ENCODE measurements at places on chromosomes 12 and 14. TPM values are rescaled to one million over a fixed set of nuclear protein-coding genes. Genes with fewer than 3 reads are reported as not detected.

The TOMM20L gene
- 0.27 TPM for total RNA-seq

The LUM gene
- 0.27 TPM for total RNA-seq

The SIRT4 gene
- 1.1 TPM for total RNA-seq

The TSHR gene
- not detected for total RNA-seq

The LYZ gene
- total RNA-seq: 55.5 TPM

The CLMN gene
- total RNA-seq: 1.9 TPM

The PAPLN gene
- 1.6 TPM for total RNA-seq

The SLC38A4 gene
- total RNA-seq: not detected

The COL2A1 gene
- 0.27 TPM for total RNA-seq

The LRP1 gene
- total RNA-seq: 6.2 TPM

- DNase-seq: no peak
Observed at GRCh38 chr12:50239355-50239891, 43.9 kb downstream of the LIMA1 start.

- no peak for DNase-seq
Observed at GRCh38 chr14:38583471-38583870, 327.6 kb upstream of the CLEC14A start.

DNA sequence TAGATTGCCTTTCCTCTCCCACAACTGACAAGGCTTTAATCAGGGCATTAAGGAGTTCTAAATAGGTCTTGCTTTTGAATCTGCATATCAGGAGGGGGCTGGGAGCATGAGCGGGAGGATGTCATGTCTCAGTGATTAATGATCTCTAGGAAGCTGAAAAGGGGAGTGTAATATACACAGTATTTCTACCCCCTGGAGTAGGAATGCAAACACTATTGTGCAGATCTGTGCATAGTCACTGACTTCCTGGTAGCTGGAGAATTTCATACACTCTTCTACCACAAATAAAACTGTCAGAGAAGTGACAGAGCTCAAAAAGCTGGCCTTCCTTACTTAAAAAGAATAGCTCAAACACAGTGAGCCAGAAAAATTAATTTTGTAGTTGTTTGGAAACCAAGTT lies 65.8 kb downstream of the RIC8B start:
- DNase-seq: no peak

DNA sequence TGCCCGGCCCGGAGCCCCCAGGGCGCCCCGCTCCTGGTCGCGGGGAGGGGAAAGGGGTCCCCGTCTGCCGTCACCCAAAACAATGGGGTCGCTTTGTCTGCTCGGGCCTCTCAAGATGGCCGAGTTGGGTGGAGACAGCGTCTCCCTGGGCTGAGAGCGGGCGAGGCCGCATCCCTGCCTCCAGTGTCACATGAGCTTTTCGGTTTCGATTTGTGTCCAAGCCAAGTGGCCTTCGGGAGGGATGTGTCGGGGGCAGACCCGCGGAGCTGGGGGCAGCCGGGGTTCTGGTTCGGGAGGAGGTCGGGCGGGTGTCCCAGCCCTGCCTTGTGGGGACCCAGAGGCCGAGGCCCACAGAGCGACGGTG lies 790 bp downstream of the DYNC1H1 start:
- DNase-seq: peak; percentile 80

DNA sequence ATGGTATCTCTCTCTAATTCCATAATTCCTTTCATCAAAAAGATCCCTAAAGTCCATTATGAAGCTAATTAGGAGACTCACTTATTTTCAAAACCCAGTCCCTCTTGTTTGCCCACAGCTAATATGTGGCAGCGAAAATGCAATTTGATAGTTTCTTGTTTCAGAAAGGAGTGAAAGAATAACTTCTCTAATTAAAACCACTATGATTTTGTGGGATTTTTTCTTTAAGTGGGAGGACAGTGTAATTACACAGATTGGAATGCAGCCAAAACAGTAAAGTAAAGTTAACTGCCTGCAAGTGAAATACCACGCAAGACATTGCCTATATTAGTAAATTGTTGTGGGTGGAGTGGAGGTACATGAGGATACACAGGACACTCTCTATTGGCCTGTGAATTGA lies 50.0 kb downstream of the PTPRO start:
- DNase-seq: no peak

DNA sequence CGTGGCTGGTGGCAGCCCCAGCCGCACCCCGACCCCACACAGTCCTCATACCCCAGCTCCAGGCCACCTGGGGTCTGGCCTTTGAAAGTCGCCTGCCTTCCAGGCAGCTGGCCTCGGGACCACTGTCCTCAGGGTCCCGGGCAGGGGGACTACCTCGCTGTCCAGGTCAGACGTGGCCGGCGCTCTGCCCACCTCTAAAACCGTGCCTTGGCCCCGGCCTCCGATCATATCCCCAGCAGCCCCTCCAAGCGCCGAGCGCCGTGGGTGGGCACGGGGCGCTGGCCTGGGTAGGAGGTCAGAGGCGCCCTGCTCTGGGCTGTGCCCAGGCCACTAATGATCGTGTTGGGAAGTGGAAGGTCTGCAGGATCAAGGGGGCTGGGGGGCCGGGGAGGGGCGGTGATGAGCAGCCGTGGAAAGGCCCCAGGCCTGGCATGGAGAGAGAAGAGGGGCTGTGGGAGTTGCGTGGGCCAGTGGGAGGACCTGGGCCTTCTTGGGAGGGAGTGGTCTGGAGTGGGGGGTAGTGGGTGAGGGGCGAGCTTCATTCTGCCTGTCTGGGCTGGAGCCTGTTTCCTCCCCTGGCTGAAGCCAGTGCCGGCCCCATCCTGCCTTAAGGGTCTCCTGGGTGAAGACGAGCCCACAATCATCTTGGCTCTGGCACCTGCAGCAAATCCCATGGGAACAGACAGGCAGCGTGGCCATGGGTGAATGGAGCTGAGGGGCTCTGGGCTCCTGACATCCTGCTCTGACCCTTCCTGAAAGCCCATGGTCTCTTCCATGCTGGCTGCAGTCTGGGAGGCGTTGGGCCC lies 4.9 kb downstream of the TMEM121 start:
- no peak for DNase-seq

GRCh38 chr12:113880326-113880725 lies 85.8 kb downstream of the RBM19 start:
- DNase-seq: no peak

- DNase-seq: no peak
Observed at GRCh38 chr12:76762601-76762980, 1.3 kb upstream of the ZDHHC17 start.

- DNase-seq: no peak
Observed at GRCh38 chr14:65731933-65732506, 319.5 kb downstream of the FUT8 start.

GRCh38 chr12:91332302-91332701 lies 149.7 kb upstream of the DCN start:
- peak; percentile 7 for DNase-seq

- DNase-seq: no peak
Observed at GRCh38 chr14:103727313-103727980, 11.8 kb downstream of the ZFYVE21 start.

DNA sequence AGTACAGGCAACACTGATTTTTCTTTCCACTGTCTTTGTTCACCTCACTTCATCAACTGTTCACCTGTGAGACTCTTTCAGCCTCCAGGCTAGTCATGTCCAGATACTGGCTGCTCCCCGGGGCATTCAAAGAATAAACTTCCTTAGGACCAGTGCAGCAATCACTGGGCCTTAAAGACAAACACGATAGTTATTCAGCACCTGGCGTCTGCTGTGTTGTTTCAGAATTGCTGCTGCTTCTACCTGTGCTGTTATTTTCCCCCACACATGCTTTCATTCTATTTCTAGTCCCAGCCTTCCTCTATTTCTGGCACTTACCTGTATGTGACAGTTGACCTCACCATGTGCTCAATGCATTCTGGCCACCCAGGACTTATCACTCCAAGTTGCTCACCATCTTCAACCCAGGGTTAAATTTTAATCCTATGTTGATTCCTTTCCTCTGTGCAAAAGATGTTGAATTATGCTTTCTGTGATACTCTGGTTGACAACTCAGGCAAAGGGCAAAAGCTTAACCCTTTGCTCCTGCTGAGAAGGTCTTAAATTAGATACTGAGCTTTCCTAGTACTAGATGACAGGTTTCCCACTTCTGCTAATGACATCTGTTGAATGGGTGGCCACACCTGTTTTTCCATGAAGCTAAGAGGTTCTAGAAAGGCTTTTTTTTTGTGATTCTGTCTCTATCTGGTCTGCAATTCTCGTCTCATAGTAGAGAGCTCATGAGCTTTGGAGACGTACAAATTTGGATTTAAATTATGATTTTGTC lies 41.4 kb downstream of the PTPRQ start:
- DNase-seq: no peak

DNA sequence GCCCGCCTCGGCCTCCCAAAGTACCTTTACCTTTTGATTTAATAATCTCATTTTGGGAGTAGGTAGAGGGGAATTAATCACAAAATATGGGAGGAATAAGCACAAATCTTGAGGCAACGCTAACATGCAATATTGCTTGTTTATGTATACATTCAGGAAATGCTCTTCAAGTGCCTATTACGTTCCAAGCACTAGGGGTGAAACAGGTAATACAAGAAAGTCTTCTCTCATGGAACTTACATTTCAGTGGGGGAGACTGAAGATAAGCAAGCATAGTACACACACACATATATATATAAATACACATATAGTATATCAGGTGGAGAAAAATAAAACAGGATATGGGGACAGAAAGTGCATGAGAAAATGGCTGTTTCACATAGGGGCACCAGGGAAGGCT lies 19.0 kb upstream of the ERC1 start:
- DNase-seq: no peak

DNA sequence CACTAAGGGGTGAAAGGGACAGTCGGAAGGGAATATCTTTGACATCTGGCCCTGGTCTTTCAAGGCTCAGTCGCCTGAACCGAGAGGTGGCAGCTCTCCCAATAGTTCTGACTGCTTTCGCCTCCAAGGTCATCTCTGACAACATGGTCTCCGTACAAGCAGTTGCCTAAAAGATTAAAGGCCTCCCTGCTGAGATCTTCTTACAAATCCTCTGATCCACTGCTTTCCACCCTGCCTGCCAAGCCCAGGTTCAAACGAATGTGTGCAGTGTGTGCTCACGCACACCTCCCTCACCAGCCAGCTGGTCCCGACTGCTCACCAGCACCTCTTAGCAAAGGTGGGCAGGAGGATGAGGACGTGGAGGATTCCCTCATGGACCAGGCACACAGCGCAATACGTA lies 10.4 kb downstream of the B4GALNT3 start:
- no peak for DNase-seq

- no peak for DNase-seq
Observed at GRCh38 chr12:8658346-8658745, 4.3 kb downstream of the MFAP5 start.

DNA sequence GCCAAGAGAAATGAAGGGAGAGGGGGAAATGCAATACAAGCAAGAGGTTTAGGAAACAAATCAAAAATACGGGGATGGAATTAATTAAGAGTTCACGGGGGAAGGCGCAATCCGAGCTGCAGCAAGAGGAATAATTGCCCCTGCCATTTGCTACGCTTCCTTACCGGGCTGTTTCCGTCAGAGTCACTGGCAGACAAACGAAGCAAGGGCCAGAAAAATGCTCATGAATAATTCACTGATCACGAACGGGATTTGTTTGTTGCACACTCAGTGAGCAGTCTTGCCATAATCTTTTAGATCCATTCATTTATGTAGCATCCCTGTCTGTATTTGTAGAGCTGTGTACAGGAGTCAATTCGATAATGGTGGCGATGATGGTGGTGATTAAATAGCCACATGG lies 39.0 kb downstream of the PLXNC1 start:
- DNase-seq: no peak

GRCh38 chr12:110379631-110380030 lies 23.9 kb downstream of the ANAPC7 start:
- no peak for DNase-seq

DNA sequence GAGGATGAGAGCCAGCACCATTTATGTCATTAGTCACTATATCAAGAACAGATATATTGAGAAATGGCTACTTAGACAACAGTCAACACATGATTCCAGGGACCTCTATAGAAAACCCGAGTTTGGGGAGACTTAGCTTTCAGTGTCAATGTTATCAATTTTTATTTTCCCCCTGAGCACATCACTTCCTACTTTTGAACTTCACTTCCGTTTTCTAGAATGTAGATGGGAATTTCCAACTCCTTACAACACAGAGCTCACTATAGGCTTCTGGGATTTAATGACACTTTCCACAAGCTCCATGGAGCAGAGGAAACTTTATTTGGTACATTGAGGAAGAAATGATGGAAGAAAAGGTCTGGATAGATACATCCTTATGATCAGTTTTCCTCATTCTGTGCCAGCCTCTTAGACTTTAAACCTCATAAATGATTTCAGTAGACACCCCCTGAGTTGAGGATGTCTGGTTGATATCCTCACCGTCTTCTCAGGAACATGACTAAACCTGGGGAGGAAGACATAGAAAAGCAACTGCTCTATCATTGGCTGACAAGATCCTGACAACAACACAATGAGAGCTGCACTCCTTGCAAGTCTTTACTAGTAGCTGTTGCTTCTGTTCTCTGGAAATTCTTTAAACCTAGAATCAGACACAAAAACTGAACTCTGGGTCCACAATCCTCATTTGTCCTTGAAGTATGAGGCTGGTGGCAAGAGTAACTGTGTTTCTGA lies 449.4 kb upstream of the OR4E1 start:
- no peak for DNase-seq

GRCh38 chr14:24343795-24344660 lies 4.2 kb upstream of the RIPK3 start:
- no peak for DNase-seq
